Naive thymus-derived CD8-positive, alpha-beta T cell (primary cell): ENCODE measurements at places on chromosomes 1 and 21.

DNA sequence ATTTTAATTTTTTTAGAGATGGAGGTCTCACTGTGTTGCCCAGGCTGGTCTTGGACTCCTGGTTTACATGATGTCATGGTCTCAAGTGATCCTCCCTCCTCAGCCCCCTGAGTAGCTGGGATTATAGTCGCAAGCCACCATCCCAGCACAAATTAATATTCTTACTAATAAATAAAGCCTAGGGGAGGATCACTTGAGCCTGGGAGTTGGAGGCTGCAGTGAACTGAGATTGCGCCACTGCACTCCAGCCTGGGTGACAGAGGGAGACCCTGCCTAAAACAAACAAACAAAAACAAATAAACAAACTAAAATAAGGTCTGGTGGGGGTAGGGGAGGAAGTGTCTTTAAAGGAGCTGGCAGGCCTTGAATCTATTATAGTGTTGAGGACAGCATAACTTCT lies 8.7 kb upstream of the GADD45A start:
- no peak for DNase-seq

DNA sequence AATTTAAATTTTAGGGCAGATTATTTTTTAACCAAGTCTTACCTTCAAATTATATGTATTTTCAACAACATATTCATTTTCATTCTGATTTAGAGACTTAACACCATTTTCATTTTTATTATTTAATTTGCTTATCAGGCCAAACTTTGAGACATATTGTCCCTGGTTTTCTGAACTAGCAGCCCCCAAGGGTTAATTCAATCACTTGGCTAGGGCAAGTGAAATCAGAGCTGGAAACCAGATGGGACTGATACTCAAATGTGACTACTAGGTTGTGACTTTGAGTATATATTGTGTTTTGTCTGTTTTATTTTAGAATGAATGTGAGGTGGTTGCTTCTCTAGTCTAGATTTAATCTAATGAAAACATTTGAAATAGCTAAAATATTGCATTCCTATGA lies 198.9 kb upstream of the PTGFR start:
- DNase-seq, result no peak

- DNase-seq, result no peak
Observed at GRCh38 chr1:47911424-47911823, 85.8 kb downstream of the TRABD2B start.

- DNase-seq, result no peak
Observed at GRCh38 chr21:33278721-33279120, 12.6 kb downstream of the IL10RB start.

- no peak for DNase-seq
Observed at GRCh38 chr21:44378646-44379514, 25.5 kb downstream of the TRPM2 start.

DNA sequence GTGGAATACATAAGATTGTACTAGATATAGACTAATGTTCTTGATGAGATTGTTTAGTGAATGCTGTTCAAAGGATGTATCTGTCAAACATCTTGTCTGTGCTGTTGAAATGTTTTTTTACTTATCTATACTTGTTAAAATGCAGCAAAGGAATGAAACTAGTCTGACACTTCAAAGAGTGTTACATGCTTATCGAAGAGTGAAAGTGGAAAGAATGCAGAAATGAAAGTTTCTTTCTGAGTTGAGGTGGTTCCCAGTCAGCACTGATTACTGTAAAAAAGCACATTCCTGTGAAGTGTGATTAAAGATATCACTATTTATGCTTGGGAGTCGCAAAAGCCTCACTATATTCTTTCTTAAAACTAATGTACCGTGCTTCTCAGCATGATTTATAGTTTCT lies 1225.2 kb downstream of the NCAM2 start:
- DNase-seq, result no peak

DNA sequence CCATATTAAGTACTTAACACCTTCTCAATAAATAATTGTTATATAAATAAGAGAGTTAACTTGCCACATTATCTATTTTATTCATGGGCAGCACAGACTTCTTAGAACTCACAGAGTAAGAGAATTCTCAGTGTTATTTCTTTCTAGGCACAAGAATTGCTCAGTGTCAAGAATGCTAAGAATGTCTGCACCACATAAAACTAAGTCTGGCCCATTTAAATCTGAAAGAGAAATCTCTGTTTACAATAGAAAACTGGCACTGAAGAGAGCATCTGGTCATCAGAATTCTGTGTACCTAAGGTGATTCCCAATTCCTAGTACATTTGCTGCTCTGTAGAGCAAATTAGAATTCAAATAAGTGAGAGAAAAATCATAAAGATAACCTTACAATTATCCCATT lies 3.8 kb downstream of the OR10K2 start:
- no peak for DNase-seq

GRCh38 chr1:21640653-21641052 lies 28.5 kb downstream of the RAP1GAP start:
- no peak for DNase-seq

DNA sequence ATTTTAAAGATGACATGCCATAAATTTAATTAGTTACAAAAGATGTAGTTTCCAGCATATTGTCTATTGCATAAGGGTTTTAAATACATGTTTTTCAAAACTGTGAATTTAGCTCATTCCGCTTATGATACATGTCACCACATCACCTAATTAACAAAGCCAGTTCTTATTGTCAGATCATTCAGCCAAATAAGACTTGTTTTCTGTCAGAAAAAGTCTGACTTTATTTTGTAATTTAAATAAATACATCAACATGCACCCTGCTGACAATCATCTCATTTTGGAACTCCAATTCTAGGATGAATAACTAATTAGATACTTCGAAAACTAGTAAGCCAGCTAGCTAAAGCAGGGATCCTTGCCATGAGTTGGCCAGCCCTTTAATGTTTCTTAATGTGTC lies 110.9 kb upstream of the APP start:
- no peak for DNase-seq

GRCh38 chr1:228148196-228148861 lies 1.4 kb upstream of the GJC2 start:
- DNase-seq, result no peak

- DNase-seq, result no peak
Observed at GRCh38 chr1:55725378-55725777, 510.2 kb upstream of the USP24 start.

DNA sequence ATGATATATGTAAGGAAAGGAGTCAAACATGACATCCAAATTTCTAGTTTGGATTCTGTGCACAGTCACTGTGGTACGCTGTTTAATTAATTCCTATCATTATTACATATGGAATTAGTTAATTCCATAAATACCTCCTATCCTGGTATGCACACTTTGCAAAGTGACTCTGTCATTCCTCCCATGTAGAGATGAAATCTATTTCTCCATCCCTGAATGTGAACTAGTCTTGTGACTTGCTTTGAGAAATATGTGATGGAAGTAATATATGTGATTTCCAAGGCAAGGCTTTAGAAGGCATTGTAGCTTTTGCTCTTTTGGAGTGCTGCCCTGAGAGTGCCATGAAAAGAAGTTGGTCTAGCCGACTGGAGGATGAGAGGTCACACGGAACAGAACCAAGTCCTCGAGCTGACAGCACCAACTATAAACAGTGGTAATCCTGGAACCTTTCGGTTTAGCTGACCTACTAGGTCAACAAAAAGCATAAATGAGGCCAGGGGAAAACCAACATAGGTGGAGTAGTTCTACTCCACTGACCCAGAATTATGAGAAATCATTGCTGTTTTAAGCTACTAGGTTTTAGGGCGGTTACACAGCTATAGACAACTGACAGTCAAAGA lies 1.5 kb downstream of the SELENOF start:
- DNase-seq, result no peak

- no peak for DNase-seq
Observed at GRCh38 chr1:23344987-23345472, 946 bp upstream of the HNRNPR start.

- no peak for DNase-seq
Observed at GRCh38 chr1:63935553-63935952, 161.7 kb downstream of the ROR1 start.

DNA sequence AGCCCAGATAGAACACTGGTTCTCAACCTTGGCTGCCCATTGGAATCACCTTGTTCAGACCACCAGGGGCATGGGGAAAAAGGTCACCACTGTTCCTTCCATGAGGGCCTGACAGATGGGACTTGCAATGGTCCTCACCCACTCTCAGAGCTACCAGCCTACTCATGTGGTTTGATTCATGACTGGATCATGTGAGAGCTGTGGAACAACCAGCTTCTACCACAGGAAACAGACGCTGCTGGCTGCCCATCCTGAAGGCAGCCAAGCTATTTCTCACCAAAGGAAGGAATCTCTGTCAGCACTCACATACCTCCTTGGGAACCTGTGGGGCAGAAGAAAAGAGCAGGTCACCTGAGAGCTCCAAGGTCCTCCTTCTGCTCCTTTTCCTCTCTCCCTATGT lies 53.6 kb downstream of the CAPN8 start:
- DNase-seq, result no peak

DNA sequence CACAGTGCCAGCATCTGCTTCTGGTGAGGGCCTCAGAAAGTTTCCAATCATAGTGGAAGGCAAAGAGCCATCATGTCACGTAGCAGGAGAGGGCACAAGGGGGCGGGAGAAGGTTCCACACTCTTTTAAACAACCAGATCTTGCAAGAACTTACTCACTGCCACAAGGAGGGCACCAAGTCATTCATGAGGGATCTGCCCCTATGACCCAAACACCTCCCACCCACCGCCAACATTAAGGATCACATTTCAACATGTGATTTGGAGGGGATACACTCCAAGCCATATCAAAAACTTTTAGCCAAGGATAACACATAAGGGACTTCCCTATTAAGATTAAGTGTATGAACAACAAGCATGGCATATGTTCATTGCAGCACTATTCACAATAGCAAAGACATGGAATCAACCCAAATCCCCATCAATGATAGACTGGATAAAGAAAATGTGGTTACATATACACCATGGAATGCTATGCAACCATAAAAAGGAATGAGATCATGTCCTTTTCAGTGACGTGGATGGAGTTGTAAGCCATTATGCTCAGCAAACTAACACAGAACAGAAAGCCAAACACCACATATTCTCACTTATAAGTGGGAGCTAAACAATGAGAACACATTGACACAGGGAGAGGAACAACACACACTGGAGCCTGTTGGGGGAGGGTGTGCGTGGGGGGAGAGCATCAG lies 19.9 kb upstream of the SLC35F3 start:
- DNase-seq, result no peak

DNA sequence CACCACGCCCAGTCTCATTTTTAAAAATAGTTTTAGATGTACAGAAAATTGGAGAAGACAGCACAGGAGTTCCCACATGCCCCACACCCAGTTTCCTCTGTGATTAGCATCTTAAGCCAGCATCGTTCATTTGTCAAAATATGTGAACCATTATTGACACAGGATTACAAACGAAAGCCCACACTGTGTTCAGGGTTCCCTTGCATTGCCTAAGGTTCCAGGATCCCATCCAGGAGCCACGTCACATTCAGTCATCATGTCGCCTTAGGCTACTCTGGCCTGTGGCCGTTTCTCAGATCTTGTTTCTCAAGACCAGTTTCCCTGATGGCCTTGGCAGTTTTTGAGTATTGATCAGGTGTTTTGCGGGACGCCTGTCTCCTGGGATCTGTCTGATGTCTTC lies 34.7 kb upstream of the TNFRSF1B start:
- DNase-seq, result no peak

GRCh38 chr1:160366731-160367515 lies at the start of gene NHLH1:
TSS of gene NHLH1 (plus strand) at chr1:160367071. CDS start at chr1:160370732, 3,661 bp downstream.
- no peak for DNase-seq

GRCh38 chr1:158107916-158108315 lies 72.8 kb upstream of the CD1D start:
- DNase-seq, result no peak

DNA sequence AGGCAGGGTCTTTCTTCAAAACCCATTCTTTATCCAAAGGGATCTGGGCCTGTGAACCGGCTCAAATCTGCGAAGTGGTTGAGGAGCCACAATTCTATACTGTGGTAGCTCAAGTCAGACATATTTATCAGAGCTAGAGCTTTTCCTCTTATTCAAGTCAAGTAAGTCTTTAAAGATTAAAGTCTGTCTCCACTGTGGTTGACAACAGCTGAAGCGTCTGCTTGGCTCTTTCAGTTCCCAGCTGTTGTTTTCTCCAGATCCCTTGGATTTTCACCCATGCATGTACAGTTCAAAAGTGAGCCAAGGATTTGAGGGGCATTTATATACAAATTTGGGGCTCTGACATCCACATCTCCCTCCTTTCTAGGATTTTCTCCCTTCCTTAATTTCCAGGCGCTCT lies 66.9 kb downstream of the C1orf185 start:
- no peak for DNase-seq

DNA sequence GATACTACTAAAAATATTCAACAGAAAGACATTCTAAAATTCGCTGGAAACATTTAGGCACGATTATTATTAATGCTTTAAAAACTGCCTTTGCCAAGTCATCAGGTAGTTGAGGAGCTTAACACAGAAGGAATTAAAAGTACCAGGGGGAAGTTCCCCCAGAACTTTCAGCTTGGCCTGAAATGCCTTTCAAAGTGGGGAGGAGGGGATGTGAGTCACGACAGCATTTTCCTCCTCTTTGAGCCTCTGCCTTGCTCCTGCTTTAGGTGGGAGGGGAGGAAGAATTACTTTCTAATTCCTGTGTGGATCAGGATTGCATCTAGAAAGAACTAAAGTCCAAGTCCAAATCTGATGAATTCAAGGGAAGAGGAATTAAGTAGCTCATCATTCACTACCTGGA lies 183.7 kb downstream of the CLIC6 start:
- DNase-seq, result no peak

GRCh38 chr1:198943484-198944187 lies 304.8 kb downstream of the PTPRC start:
- DNase-seq, result no peak

GRCh38 chr1:247172996-247173395 lies 1.2 kb upstream of the ZNF124 start:
- DNase-seq, result no peak

- DNase-seq, result no peak
Observed at GRCh38 chr1:84972377-84972987, 24.4 kb downstream of the MCOLN2 start.

- DNase-seq, result no peak
Observed at GRCh38 chr1:178048426-178048825, 45.5 kb upstream of the RASAL2 start.

DNA sequence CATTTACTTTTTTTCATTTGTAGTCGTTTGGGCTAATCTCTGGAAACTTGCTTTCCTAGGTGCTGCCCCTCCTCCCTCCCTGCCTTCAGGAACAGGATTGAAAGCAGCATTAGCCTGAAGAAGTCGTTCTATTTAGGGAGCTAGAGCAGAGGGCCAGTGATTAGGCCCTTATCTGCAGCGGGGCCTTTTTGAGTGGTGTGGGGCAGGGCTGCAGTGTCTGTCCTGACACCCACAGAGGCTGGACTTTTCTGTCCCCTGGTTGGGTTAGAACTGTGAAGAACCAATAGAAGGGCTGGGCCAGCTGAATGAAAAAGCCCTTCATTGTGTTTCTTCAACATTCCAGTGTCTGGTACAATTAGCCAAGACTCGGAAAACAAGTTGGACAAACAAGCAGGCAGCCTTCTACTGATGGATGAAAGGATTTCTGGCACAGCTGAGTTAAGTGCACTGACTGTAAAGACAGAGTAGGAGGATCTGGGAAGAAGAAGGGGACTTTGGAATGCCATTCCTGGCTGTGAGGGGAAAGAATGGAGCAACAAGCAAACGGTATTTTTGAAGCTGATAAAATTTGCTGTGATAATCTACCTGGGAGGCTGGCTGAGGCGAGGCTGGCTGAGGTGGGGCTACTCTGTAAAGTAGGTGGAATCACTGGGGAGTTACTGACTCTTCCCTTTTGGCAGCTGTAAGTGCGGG lies 9.7 kb downstream of the MACF1 start:
- no peak for DNase-seq

GRCh38 chr1:101302831-101303511 lies 66.2 kb downstream of the S1PR1 start:
- no peak for DNase-seq
